ENCODE measurements at places on chromosomes 2 and 18.

DNA sequence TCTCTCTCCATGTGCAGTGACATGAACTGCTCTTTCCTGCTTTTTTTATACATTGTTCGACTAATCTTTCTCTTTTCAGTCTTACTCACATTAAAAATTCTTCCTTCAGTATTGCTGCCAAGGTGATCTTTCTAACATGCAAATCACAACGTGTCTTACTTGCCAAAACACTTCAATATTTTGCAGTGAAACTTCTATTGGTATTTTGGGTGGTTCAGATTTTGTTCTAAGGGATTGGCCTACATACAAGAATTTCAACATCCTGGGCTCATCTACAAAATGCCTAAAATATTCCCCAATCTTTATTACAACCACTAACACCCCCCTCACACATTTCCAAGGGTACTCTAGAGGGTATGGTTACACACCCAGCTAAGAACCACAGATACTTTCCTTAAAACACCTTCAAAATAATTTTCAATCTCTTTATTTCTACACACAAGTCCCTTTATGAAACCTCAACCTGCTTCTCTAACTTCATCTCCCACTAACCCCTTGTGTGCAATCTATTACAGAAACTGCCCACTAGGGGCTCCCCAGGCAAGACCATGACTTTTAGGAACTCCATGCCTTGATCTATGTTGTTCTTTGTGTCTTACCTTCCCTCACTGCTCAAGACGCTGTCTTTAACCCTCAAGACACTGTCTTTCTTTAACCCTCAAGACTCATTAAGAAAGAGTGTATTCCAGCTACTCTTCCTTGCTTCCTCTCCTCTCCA lies 50.9 kb downstream of the COL3A1 start:
- peak; percentile 53 for DNase-seq

DNA sequence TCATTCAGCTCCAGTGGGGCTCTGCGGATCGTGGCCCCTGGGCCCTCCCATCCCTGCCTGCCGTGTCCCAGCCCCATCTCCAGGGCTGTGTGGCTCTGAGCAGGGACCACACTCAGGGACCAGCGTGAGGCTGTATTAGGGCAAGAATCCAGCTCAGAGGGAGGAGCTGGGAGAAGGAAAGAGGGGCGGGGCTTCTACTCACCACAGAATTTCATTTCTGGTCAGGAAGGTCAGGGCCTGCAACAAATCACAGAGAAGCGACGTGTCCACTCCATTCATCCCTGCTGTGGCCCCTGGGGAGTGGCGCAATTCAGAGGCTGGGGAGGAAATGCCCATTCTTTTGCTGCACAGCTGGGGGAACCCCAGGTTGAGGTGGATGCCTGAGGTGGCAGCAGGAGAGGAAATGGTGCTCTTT lies 828 bp downstream of the CIB4 start:
- DNase-seq: peak; percentile 73

- DNase-seq: no peak
Observed at GRCh38 chr2:216234106-216234505, 125.0 kb downstream of the XRCC5 start.

- DNase-seq: peak; percentile 33
Observed at GRCh38 chr18:69935319-69936190, 12.1 kb downstream of the CD226 start.

- no peak for DNase-seq
Observed at GRCh38 chr2:71666094-71666474, 212.7 kb downstream of the DYSF start.

DNA sequence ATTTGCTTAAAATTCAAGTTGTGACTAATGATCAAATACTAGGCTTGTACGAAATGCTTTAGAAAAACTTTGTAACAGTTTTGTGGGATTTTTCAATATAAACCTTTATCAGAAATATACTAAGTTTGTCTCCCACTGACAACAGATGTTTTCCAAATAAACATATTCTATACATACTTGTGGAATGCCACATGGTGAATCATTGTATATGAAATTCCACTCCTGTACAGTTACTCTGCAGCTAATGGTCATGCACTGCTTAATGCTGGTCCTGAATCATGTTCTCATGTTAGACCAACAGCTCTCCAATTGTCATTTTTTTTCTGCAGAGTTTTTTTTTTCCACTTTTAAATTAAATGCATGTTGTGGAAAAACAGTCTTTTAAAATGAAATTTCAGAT lies 90.1 kb downstream of the DPP4 start:
- DNase-seq: peak; percentile 59

All from fibroblast of mammary gland (primary cell).